Stimulated activated CD4-positive, alpha-beta T cell treated with anti-CD3 and anti-CD28 coated beads, Interleukin-4, amount 100 ng/mL, for 1 hour (primary cell): ENCODE measurements at places on chromosomes 7 and 10.
A peak's percentile ranks its signal among the peaks of the same experiment; 100 is the strongest.

GRCh38 chr7:104453190-104453589 lies 124.8 kb downstream of the LHFPL3 start:
- DNase-seq = no peak

- DNase-seq = no peak
These were observed 51.3 kb upstream of the KAT6B start for GRCh38 chr10:74775099-74775498.

GRCh38 chr10:51082857-51083256 lies 8.6 kb downstream of the PRKG1 start:
- no peak for DNase-seq

DNA sequence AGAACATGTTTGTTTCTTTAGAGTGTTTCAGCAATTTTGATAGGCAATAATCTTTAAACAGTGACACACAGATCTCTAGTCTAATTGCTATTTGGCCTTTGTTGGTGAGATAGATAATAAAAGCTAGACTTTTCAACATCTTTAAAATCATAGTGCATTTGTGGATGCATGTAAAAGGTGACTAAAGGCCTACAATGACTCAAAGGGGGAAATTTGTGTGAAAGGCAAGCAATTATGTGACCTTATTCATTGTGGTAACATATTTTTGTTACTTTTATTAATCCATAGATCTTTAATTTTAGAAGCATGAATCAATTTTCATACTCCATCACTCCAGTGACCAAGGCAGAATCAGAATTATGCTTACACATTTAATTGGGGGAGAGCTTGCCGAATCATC lies 299.7 kb downstream of the DGKB start:
- no peak for DNase-seq

DNA sequence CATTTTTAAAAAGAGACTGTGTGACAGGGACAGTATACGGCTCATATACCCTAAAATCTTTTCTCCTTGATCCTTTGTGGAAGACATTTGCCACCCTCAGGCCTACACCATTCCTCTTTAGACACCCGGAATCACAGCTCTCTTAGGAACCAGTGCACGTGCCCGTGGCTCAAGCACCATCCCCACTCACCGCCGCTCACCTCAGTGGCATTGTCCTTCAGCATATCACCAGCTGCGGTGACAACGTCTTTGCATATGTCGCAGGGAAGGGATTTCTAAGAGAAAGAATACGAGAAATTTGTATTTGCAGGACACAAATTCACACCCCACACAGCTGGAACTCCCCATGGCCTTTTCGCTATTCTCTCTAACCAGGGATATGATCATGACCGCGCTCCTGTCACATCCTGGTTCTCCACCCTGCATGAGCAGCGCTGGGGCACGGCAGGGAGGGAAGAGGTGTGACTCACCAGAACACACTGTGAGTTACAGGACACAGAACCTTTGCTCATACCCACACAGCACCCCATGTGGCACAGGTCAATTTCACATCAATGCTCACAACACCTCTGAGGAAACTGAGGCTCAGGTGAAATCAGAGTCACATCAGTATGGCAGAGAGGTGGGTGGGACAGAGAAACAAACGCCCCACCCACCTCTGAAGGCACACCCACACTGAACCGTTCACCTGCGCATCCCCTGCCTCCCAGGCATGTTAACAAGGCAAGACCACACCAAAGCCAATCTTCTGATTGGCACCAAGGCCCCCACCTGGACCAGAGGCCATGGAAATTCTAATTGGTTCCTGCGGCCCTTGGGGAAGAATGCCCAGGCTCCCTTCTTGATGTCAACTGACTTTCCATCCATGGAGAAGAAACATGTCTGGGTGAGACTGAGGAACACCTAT lies 19.2 kb downstream of the PSAP start:
- no peak for DNase-seq

DNA sequence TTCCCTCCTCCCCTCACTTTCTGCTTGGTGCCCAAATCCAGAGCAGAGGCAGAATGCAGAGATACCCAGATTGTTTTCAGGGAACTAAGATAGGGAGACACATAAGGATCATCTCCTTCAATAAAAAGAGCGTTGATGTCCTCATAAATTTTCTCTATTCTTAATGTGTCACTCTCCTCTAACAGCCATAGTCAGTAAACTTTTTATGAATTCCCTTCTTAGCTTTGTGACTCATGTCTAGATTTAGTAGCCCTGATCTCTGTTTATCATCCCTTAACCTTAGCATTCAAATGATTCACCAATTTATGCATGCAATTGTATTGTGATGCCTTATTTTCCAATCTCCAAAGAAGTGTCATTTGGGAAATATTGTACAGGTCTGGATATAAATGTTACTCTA lies 995.5 kb upstream of the C7orf33 start:
- no peak for DNase-seq

DNA sequence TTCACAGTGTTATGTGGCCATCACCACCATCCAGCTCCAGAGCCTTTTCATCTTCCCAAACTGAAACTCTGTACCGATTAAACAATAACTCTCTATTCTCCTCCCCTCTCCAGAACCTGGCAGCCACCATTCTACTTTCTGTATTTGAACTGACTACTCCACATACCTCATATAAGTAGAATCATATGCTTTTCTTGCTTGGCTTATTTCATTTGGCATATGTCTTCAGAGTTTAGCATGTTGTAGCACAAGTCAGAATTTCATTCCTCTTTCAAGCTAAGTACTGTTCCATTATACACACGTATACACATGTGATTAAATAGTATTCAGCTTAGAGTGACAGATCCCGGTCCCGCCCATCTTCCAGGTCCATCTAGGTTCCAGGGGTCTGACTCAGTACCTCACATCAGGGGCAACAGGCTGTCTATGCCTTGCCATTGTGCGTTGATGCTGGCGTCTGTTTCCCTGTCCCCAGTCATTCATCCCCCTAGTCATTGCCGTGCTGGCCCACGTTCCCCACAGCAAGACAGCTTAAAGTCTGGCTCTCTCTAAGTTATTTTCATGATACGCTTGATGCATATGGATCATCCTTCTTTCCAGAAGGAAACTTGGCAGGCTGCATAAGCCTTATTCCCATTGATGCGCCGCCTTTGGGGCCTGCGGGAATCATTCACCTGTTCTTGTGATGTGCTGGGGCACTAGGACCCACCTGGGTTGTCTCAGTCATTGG lies 108.3 kb downstream of the CHN2 start:
- no peak for DNase-seq

DNA sequence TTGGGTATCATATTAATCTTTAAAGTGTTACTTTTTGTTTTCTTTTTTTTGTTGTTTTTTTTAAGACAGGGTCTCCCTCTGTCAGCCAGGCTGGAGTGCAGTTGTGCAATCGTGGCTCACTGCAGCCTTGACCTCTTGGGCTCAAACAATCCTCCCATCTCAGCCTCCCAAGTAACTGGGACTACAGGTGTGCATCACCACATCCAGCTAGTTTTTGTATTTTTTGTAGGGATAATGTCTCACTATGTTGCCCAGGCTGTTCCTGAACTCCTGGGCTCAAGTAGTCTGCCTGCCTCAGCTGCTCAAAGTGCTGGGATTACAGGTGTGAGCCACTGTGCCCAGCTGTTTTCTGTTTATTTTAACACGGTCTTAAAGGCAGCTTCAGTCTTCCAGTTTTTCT lies 23.3 kb downstream of the KMT2E start:
- no peak for DNase-seq

GRCh38 chr7:44489955-44490350 lies 505 bp downstream of the NUDCD3 start:
- DNase-seq = peak; percentile 38
